ENCODE measurements at places on chromosomes 1 and 21. TPM values are rescaled to one million over a fixed set of nuclear protein-coding genes. Genes with fewer than 3 reads are reported as not detected.

Gene PERM1
- total RNA-seq = 0.31 TPM

Gene ESPN
- total RNA-seq = 2.1 TPM

Gene CHI3L2
- not detected for total RNA-seq

Gene AMIGO1
- total RNA-seq = 3.1 TPM

Gene NHLH1
- 0.18 TPM for total RNA-seq

Gene ZNF695
- total RNA-seq = 1.7 TPM

Gene ATAD3C
- total RNA-seq = 1.4 TPM

Gene TFF1
- total RNA-seq = not detected

Gene ADAMTS5
- total RNA-seq = 52.2 TPM

Measured in chondrocyte (in vitro differentiated cells).